ENCODE measurements at places on chromosomes 1 and 21.

DNA sequence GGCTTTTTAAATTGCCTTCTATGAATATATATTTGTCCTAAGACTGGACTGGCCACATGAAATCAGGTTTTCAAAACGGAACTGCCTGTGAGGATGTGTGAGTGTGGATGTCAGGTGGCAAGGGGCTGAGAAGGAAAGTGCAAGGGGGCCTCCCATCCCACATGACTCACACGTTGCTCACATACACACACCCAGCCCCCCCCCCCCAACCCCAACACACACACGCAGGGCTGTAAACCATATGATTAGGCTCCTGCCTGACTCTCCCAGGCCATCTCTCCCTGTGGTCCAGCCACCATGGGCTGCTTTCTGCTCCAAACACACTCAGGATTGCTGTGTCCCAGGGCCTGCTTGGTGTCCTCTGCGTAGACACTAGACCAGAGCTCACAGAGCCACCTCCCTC, 22.4 kb downstream of the DEGS1 start:
- DNase-seq, result peak; percentile 29

GRCh38 chr1:110087812-110088738, 17.6 kb upstream of the ALX3 start:
- peak; percentile 37 for DNase-seq

GRCh38 chr21:25515484-25516405, 91.5 kb downstream of the MRPL39 start:
- peak; percentile 62 for DNase-seq

GRCh38 chr1:155079487-155080311, 1.1 kb downstream of the EFNA3 start:
- DNase-seq, result no peak

- no peak for DNase-seq
Measured at GRCh38 chr1:42851420-42851819, 5.0 kb downstream of the ZNF691 start.

- no peak for DNase-seq
Measured at GRCh38 chr21:29436143-29436542, 137.4 kb downstream of the BACH1 start.

DNA sequence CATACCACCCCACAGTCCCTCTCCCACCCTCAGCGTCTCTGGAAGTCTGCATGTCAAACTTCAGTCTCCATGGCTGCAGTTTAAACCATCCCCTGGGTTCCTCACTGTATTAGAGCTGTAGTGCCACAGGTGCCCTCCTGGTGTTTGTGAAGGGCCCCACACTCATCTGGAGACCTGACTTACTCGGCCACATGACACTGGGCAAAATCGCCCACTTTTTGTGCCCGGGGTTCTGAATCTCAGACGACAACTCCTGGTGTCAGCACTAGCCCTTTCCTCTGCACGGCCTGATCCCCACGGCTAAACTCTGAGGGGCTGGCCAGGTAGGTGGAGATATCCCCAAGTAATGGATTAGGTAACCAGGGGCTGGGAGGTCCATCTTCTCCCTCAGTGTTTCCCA, 6.5 kb downstream of the INKA2 start:
- DNase-seq, result no peak

DNA sequence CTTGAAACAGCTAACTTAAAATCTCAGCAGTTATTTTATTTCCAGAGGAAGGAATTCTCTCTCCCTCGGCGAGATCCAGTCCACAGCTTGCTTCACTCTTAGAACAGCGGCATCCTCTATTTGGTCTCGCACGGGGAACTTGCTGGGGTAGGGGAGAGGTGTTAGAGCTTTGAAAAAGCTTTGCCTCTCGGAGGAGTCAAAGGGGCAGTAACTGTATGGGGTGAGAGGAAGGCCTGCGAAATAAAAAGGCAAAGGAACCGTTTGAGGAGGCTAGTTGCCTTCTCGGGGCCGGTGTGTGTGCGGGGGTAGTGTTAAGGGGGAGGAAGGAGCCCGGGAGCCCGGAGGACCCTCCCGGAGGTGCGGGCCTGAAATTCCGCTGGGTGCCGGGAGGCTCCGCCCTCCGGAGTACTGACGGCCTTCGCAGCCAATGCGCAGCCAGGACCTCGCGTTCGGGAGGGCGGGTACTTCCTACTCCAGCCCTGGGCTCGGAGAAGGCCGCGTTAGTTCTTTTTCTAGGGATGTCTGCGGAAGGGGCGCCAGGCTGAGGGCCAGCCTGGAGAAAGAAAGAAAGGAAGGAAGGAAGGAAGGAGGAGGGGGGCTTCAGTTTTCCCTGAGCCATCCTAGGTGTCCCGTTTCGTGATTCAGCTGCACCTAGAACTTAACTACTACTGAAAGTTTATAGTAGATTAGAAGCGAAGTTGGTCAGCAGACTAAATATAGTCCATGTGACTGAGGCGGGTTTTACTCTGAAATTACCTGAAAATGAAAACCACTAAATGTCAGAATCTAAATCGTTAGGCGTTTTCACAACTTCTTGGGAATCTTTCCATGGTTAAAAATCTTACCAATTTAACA, 2.2 kb downstream of the NEK7 start:
- DNase-seq, result peak; percentile 86

- DNase-seq, result no peak
Measured at GRCh38 chr1:29648798-29649188, 412.5 kb downstream of the PTPRU start.

DNA sequence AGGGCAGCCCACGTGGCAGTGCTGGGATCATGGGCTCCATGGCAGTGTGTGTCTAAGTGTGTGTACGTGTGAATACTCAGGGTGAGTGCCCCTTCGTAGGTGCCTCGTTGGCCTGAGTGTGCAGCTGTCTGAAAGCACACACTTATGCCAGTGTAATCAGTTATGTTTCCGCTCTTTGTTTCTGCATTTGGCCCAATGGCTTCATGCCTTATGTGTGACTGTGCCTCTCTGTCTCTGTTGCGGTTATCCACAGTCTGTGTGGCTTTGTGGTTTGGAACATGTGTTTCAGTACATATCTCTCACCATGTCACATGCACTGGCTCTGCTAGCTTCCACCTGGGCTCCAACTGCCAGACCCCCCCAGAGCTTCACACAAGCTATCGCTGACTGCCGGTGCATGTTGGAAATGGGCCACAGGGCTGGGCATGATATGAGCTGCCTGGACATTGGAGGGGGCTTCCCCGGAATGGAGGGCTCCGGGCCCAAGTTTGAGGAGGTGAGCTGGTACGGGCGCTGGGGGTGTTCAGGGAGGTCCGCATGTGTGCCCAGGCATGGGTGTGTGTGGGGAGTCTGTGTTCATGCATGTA, 70.3 kb upstream of the TINAGL1 start:
- peak; percentile 38 for DNase-seq

DNA sequence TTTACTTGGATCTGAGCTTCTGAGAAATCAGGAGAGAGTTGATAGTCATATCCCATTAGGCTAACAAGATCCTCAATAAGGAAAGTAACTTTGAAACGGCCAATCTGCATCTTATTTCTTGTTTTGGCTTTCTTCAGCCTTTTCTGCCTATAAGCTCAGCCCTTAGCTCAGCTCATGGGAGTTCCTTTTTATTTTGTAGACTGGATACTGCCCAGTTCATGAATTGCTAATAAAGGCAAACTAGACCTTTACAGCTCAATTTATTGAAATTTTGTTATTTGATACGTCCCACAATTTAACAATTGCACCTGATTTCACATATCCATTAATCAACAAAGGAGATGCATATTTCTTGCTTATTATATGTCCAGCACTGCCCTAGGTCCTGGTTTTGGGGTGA, 22.7 kb downstream of the NENF start:
- no peak for DNase-seq

GRCh38 chr1:156276966-156277381, 5.7 kb downstream of the SMG5 start:
- DNase-seq, result peak; percentile 33

DNA sequence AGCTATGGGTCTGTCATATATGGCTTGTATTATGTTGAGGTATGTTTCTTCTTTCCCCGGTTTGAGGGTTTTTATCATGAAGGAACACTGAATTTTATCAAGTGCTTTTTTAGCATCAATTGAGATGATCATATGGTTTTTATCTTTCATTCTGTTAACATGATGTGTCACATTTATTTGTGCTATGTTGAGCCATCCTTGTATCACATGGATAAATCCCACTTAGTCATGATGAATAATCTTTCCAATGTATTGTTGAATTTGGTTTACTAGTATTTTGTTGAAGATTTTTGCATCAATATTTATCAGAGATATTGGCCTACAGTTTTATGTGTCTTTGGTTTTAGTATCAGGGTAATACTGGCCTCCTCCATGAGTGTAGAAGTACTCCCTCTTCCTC, 61.7 kb downstream of the GPR137B start:
- DNase-seq, result peak; percentile 15

DNA sequence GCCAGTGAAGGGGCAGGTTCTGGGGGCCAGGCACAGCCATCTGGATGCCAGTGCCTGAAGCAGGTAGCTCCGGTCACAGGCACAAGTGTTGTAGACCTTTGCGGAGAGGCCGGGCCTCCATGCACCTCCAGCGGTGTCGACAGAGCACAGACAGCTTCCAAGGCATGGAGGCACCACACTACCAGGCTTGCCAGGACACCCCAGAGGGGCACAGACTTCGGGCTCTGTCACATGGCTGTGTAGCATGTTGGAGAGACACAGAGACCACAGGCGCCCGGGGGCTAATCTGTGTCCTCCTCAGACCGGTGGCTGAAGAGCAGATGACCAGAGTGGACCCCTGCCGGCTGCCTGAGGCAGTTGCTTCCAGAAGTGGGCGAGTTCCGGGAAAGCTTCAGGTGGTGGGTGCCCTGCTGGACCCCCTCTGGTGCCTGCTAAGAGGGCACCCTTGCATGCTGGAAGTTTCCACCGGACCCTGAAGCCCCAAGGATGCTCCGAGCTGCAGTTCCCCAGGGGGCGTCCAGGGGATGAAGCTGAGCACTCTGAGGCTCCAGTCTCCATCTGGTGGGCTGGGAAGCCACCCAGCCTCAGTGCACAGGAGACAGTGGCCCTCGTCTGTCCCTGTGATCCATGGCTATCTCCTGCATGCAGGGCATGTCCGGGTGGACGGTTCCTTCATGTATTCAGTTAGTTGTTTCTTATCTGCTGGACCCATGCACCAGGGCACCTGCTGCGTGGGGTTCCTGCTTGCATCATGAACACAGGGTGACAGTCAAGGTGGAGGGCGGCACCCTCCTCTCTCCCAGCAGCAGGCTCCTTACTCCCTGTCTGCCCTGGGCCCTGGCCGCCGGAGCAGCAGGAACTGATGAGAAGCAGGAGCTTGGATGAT, 82.4 kb downstream of the OBSCN start:
- no peak for DNase-seq

GRCh38 chr1:45008076-45008475, 3.0 kb downstream of the HECTD3 start:
- no peak for DNase-seq

- no peak for DNase-seq
Measured at GRCh38 chr1:71509051-71509595, 428.3 kb upstream of the ZRANB2 start.

- no peak for DNase-seq
Measured at GRCh38 chr1:40315795-40316594, 1.1 kb downstream of the COL9A2 start.

DNA sequence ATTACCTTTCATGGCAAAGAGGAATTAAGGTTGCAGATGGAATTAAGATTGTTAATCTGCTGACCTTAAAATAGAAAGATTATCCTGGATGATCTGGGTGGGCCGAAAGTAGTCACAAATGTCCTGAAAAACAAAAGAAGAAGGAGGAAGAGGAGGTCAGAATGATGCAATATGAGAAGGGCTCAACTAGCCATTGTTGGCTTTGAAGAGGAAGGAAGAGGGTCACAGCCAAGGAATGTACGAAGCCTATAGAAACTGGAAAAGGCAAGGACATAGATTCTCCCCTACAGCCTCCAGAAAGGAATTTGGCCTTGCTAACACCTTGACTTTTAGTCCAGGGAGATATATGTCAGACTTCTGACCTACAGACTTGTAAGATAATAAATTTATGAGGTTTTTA, 39.4 kb upstream of the FMOD start:
- DNase-seq, result no peak

DNA sequence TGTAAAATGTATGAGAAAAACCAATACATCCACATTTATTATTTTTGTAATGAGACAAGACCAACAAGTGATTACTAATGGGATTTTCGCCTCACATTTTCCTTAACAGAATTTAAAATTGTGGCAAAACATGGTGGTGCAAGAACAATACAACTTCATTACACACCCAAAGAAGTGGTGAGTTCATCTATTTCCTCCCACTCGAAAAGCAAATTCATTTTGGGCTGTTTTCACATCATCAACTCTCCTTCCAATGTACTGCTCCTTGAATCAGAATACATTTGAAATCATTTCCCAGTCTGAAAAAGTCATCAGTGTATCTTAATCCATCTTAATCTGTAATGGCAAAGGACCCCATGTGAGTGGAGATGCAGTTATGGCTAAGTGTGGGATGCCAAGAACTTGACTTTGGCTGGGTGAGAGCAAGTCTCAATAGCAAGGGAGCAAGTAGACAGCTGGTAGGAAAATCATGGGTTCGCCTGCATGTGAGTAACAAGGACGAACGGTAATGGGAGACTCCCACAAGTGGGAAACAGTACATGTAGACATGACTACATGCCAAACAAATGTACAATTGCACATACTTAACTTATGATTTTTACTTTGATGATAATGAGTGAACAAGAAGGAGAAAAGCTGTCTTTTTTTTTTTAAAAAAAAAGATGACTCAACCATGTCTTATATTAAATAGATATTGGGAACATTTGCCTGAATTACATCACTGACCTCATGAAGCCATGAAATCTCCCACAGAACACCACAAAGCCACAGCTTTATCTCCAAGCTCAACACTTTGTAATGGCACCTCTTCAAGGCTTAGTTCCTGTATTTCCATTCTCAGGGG, 46.0 kb downstream of the RUNX1 start:
- DNase-seq, result peak; percentile 23

All from fibroblast of gingiva (primary cell).